ENCODE measurements at places on chromosomes 1 and 21.

GRCh38 chr1:236185687-236186086 lies 43.3 kb downstream of the GPR137B start:
- DNase-seq, result no peak

- no peak for DNase-seq
Measured at GRCh38 chr1:56550138-56550858, 29.1 kb downstream of the PLPP3 start.

- DNase-seq, result no peak
Measured at GRCh38 chr1:64001038-64001437, 202.4 kb upstream of the UBE2U start.

DNA sequence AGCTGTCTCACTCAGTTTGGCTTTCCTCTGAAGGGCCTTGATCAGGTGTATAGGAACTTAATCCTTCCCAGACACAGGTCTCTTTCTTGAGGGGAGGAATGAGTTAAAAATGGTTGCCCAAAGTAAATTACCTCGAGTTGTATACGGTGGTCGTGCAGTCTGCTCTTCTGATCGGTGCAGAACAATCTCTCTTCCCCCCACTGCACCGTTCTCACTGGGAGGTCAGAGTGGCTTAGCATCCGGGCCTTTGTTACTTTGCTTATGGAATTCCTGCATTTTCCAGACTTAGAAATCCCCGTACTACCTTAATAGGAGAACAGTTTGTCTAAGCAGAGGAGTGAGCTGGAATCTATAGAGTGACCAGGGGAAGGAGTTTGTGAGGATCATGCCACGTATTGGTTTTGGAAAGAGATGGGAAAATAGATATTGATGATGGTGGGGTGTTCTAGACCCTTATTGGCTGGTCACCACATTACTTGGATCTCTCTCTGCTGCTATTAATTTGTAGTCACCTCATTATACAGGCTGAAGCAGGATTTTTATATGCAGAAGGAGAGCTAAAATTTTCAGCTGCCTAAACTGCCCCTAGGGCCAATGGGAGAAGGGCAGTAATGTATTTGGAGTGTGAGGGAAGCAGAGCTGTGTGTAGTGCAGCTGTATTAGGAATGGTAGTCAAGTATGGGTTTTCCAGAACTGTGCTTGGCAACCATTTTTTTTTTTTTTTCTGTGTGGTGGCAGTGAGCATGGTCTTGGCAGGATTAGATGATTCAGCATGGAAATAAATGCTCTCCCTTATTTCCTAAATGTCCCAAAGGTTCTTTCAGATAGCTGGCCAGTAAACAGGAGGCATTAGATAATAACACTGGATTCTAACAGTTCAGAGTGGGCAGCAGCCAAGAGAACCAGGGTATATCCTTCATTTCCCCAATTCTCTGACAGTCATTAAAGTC lies 81.5 kb downstream of the NDUFS5 start:
- no peak for DNase-seq

- no peak for DNase-seq
Measured at GRCh38 chr1:155250246-155250632, 5.0 kb downstream of the ENTREP3 start.

GRCh38 chr1:107141491-107142126 lies 770 bp downstream of the NTNG1 start:
- no peak for DNase-seq

GRCh38 chr1:226600254-226600653 lies 51.7 kb downstream of the STUM start:
- no peak for DNase-seq

- no peak for DNase-seq
Measured at GRCh38 chr1:202237052-202237451, 43.5 kb downstream of the LGR6 start.

DNA sequence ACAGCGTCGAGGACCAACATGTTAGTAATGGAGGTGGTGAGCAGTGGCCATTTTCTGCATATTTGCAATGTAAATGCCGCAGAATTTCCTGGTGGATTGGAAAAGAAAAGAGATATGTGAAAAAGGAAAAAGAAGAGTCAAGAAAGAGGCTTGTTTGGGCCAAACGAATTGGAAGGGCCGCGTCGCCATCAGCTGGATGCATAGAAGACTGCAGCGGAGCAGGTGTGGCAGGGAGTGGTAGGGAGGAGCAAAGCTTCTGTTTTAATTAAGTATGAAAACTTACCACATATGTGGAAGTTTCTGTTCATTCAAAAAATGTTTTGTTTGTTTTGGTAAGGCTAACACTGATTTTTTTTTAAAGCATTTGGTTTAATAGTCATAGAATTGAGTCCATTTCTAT lies 690.7 kb downstream of the NCAM2 start:
- DNase-seq, result peak; percentile 9

- no peak for DNase-seq
Measured at GRCh38 chr1:74620242-74620641, 53.4 kb downstream of the ERICH3 start.

- DNase-seq, result no peak
Measured at GRCh38 chr1:60448850-60449249, 375.3 kb upstream of the C1orf87 start.

GRCh38 chr1:150429805-150430204 lies 57.4 kb upstream of the TARS2 start:
- no peak for DNase-seq

DNA sequence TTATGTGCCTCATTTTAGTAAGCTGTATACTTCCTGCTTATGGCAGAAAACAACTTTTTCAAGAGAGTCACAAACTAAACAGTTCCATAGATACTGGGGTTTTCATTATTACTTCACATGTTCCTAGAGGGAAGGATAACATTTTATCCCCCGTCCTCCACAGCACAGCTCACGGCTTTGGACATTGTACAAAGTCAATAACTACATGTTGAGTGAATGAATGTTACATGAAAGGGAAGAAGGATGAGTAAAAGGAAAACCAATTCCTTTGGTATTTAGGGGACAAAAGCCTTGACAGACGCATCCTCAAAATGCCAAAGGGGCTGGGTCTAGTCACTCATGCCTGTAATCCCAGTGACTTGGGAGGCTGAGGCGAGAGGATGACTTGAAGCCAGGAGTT lies 14.8 kb downstream of the PI4KB start:
- DNase-seq, result no peak

DNA sequence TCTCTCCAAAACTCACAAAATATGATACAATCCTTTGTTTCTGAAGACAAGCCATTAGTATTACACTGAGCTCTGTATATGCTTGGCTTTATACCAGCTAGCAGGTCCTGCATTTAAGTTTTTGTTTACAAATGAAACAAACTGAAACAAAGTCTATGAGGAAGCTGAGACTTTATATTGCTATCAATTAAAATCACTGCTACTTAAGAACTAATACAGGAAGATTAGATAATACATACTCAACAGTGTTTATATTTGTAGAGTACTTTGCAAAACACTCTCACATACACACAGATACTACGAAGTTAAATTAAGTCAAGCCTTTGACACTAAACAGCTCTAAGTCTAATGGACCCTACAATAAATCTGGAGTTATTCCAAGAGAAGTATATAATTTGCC lies 247.4 kb downstream of the CRB1 start:
- DNase-seq, result no peak

- DNase-seq, result no peak
Measured at GRCh38 chr1:30816211-30817076, 58.9 kb upstream of the LAPTM5 start.

DNA sequence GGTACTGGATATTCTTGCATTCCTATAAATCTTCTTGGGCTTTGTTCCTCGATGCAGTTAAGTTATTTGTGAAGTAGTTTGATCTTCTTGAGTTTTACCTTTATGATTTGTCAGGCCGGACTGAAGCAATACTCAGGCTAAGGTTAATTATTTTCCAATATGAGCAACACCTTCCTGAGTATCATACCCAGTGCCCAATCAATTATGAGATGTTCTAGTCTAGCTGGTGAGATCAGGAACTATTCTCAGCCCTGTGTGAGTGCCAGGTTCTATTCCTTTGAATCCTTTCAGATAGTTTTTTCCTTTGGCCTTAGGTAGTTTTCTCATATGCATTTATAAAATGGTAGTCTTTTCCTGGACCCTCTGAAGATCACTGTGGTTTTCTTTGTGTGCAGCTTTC lies 92.5 kb downstream of the SCMH1 start:
- no peak for DNase-seq

DNA sequence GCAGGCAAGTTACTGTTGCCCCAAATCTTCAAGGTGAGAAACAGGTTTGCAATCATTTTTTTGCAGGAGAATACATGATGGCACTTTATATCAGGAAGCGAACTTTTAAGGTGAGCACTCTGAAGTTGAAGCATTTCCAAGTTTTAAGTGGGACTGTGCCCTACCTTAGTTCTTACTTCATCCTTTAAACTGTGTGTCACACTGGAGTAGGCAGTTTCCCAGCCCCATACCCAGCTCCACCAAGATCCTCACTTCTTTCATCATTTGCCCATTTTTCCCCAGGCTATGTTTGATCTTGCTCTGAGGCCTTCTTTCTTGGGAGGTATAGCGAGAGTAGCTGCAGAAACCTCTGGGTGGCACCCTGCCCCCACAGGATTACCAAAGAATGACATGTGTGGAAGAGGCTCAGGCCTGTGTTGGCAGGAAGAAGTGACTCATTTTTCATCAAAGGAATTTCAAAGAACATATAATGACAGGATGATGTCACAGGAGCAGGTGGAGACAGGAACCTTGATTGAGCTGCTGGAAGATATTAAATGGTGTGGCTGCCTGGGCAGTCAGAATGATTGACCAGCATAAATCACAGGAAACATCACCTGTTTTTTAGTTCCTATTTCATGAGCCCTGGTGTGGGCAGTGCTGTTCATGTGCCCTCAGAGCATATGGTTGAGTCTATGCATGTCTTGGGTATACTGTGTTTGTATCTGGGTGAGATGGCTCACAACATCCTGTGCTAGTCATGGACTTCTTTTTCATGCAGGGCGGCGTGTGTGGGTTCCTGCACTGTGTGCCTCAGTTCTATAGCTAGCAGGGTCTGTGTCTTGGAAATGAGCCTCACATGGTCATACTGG lies 20.8 kb upstream of the MACF1 start:
- DNase-seq, result no peak

DNA sequence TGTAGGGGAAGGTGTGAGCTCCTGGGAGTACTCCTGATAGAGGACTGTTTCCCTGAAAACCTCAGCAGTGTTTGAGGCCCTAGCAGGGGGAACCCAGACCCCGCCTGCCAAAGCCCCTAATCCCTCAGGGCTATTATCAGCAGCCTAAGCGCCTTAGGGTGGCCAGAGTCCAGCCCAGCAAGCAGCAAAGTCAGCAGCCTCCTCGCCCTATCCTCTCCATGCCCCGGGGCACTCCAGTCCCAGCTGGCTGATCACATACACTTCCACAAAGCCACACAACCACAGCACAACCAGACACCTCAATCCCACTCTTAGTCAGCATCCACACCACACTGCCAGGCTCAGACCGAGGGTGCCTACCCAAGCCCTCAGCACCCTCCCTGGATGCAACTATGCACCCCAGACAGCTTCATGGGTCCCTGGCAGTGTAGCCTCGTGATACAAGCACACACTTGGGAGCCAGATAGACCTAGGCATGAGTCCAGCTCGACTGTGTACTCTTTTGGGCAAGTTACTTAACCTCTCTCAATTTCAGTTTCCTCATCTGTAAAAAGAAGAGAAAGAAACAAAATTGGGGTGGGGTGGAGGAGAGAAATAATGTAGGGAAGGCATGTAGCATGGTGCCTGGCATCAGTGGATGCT lies 7.1 kb downstream of the IGSF9 start:
- DNase-seq, result no peak

DNA sequence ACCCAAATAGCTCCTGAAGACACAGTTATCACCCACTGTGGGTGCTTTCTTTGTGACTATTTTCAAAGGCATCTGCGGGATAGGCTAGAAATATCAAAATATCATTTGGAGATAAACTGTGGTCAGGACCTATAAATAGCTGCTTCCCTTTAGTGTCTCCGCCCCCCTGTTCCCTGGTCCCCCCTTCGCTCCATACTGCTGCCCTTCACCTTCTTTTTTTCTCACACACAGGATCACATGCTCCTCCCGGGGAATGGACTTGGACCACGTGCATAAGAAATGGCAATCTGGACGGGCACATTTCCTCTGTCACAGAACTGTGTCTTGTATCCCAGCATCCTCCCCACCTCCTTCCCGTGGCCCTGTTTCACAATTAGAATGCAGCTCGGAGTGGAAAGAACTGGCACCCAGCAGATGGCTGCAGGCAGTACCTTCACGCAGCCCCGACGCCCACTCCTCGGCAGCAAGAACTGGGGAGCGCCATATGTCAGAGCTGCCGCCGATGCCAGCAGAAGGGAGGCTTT lies 68.8 kb upstream of the SSX2IP start:
- peak; percentile 75 for DNase-seq

- DNase-seq, result no peak
Measured at GRCh38 chr21:45108808-45109781, 34.7 kb downstream of the ADARB1 start.

All from NCI-H524 treated with DMSO at 0.1 percent for 48 hours (cell line).